Stimulated activated CD8-positive, alpha-beta memory T cell treated with anti-CD3 and anti-CD28 coated beads, Interleukin-7, amount 100 ng/mL, for 48 hours (primary cell): ENCODE measurements at places on chromosomes 4 and X.
A peak's percentile ranks its signal among the peaks of the same experiment; 100 is the strongest.

DNA sequence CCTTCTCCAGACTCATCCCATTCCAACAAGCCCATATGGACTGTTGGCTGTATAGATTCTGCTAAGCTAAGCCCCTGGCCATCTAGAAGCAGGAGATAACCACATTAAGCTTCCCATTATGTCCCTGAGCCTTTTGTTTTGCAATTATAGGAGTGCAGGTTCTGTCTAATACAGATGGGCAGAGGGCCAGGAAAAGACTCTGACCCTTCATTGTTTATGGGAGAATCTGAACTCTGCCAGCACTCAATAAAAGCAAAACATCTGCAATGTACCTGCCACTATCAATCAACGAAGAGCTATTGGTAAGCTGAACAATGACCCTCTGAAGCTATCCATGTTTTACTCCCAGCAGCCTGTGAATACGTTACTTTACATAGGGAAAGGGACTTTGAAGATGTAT is 207.3 kb upstream of the CLNK start:
- DNase-seq, result no peak

DNA sequence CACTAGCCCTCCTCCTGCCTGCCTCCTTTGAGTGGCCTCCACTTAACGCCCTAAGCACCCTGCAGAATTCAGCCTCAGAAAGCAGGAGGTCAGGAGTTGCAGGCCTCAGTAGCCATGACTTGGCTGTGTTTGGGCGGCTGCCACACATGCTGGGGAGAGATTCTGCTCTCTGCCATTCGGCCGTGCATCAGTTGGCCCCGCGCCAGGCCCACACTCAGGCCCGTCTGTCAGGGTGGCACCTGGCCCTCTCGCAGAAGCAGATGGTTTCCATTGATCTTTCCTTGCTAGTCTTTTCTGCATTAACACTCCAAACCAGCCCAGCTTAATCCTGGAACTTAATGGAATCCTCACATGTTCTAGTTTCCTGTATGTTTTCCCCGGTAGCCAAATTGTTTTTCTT is 30.7 kb upstream of the ATP6AP2 start:
- no peak for DNase-seq

- no peak for DNase-seq
Measured at GRCh38 chrX:100407147-100407783, 2.8 kb downstream of the PCDH19 start.

DNA sequence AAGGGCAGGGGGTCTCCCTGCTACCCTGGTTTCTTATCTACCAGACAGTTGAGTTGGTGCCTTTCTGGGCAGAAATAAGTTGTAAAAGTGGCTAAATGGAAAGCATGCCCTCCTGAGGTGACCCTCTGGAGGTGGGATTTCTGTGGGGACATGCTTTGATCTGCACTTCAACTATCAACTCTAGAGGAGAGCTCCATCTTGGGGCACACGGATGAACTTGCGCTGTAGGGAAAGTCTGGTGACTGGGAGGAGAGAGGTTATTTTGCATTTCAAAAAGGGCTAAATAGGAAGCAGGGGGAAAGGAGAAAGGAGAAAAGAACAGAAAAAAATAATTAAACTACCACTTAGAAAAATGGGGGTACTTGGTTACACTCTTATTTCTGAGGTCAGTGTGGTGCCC is 12.7 kb upstream of the RHOXF2B start:
- DNase-seq, result no peak

- no peak for DNase-seq
Measured at GRCh38 chr4:121168446-121169281, 4.5 kb upstream of the TNIP3 start.

GRCh38 chrX:48935301-48935670 is 16.5 kb upstream of the PIM2 start:
- DNase-seq, result no peak

DNA sequence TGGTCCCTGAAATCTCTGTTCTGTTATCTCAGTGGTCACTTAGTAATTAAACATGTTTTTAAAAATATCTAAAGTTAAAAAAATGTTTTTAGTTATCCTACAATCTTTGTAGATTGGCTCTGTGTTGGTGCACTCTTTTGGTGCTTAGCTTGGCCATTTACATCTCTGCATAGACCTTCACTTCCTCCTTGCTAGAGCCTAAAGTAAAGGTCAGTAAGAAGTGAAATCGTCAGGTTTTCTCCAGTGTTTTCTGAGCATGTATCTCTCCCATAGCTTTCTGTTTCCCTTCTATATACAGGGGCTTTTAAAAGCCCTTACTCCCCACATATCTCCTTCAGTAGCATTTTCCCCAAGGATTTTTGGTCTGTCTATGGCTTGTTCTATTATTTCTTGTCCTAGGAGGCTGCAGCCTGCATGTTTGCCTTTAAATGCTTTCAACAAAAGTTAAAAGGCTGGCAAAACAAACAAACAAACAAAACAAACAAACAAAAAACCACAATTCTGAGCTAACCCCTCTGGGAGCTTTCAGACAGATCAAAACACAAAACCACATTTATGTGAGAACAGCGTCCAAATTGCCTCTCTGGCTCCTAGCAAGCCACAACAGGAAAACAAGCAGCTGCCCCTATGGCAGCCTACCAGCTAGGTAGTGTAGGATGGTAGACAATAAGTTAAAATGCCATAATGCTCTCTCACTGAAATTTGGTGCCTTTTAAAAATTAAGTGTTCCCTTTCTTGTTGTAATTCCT is 27.3 kb upstream of the GPRASP2 start:
- no peak for DNase-seq

DNA sequence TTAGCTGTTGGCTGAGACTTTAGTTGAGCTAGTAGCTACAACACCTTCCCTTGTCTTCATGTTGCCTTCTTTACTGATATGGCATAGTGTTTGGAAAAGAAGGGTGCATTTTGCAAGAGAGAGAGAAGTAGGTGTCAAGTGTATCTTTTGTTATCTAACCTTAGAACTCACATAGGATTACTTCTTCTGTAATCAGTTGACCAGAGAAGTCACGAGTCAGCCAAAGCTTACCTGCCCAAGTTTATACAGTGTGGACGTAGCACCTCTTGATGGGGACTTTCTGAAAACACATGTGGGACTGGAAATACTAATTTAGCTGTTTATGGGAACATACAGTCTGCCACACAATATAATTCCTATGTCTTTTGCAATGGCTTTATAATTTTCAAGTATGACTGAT is 56.0 kb downstream of the UGT8 start:
- DNase-seq, result no peak

GRCh38 chr4:92535599-92535998 is 231.8 kb downstream of the GRID2 start:
- no peak for DNase-seq

DNA sequence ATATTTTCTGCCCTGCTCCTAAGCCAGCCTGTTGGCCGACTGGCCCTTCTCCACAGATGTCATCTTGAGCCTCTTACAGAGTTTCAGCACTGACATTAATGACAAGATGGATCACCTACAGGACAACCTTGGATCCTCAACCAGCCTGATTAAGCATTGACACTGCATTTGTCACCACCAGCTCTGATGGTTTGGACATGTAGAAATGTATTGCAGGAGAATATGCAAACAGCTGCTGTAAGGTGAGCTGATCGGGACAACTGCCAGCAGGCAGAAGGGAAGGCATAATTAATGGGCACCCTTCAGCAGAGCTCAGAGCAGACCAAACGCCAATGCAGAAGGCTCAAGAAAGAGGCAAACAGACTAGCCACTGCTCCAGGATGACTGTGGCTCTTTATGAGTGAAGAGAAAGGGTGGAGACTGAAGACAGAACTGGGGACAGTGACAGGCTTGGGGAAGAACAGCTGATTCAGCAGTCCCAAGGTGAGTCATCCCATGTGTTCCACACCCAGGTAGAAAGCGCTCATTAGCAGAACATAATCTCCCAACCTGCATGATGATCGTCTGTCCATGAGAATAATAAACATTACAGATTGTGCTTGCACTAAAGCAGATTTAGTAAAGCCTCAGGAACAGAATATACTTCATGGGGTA is 6.7 kb downstream of the CORIN start:
- DNase-seq, result no peak

DNA sequence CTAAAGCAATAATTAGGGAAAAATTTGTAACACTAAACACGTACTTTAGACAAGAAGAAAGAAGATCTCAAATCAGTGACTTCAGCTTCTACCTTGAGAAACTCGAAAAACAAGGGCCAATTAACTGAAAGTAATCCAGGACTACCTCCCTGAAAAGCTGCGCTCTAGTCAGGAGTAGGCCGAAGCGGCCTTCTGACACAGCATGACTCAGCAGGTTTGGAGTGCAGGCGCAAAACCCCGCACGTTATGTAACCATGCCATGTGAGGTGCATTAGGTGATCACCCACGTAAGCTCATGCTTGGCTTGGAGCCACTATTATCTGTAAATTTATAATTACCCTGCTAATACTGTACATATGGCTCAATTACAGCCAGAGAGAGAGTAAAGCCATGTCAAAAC is 52.8 kb upstream of the CCDC149 start:
- no peak for DNase-seq

DNA sequence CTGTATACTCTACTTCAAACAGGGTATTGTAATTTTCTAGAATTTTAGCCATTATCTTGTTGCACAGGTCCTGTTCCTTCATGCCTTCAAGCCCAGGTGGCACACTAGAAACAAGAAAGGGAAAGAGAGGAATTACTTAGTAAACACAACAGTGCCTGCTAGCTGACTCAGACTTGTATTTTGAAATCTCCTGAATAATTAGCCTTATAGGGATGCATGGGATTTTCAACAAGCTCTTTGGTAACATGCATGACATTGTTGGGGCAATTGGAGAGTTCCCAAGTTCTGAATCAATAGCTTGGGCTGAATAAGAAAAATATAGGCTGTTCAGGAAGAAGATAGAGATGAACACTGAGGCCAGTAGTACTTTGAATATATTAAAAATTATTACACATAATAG is 118.8 kb downstream of the FAM13A start:
- DNase-seq, result no peak

DNA sequence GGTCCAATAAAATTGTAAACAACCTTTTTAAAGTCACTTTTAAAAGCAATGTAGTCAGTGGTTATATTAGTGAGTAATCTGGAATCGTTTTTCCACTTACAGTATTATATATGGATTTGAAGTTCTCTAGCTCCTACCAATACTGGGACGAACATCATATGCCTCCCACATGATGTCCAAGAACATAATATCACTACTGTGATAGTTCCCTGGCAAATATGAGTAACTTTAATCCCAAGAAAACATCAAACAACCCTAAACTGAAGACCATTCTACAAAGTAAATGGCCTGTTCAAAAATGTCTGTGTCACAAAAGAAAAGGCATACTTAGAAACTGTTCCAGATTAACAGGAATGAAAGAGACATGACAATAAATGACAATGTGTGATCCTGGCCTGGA is 53.6 kb upstream of the FGFBP2 start:
- DNase-seq, result no peak

DNA sequence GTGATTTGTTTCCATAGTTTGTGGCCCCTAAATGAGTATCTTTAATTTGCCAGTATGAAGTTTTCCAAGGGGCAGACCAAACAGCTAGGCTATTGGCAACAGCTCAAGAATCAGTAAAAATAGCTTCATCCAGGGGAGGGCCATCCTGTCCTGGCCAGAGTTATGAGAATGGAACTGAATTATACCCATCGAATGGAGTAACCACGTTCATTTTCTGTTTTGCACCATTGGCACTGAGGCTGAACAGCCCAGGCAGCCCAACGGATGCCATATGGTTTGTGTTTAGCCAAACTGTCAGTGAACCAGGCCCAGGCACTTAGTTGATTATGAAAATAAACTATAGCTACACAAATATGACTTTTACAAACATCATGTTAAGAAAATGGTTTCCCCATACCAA is 17.7 kb upstream of the ASB5 start:
- DNase-seq, result no peak

DNA sequence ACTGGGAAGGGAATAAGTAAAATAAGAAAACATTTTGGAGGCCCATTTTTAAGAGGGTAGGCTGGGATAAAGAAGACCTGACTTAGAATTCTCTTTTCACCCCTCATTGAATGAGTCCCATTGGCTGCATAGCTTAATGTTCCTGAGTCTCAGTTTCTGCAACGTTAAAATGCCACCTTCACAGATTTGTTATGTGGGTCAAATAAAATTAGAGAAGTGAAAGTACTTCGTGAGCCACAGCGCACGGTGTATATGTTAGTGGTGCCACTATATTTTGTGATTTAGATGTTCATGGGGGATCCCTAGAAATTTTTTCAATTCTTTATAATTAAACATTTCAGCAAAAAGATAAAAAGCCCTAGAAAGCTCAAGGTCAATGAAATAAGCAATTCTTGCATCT is 109.2 kb upstream of the HS3ST1 start:
- DNase-seq, result no peak

- DNase-seq, result no peak
Measured at GRCh38 chr4:75821216-75821615, 81.0 kb downstream of the PPEF2 start.

- no peak for DNase-seq
Measured at GRCh38 chr4:82784681-82785610, 13.7 kb downstream of the SCD5 start.

GRCh38 chr4:83207497-83208101 is 77.0 kb downstream of the COQ2 start:
- DNase-seq, result no peak

DNA sequence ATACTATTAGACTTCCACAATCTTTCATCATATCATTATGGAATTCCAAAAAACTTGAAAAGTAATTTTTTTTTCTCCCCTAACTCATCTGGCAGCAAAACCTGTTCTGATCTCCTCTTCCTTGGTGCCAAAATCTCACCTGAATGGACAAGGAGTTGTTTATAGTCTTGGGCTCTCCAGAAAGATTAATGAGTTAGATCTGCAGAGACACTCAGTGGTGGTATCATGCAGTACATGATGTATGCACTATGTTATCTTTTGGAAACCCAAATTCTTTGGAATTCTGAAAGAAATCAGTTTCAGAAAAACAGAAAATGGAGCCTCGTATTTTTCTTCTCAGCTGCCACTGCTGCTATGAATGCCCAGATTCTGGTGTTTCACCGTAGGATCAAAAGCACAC is 11.7 kb downstream of the GPM6B start:
- no peak for DNase-seq

- no peak for DNase-seq
Measured at GRCh38 chr4:1880332-1880731, 9.1 kb downstream of the NSD2 start.

DNA sequence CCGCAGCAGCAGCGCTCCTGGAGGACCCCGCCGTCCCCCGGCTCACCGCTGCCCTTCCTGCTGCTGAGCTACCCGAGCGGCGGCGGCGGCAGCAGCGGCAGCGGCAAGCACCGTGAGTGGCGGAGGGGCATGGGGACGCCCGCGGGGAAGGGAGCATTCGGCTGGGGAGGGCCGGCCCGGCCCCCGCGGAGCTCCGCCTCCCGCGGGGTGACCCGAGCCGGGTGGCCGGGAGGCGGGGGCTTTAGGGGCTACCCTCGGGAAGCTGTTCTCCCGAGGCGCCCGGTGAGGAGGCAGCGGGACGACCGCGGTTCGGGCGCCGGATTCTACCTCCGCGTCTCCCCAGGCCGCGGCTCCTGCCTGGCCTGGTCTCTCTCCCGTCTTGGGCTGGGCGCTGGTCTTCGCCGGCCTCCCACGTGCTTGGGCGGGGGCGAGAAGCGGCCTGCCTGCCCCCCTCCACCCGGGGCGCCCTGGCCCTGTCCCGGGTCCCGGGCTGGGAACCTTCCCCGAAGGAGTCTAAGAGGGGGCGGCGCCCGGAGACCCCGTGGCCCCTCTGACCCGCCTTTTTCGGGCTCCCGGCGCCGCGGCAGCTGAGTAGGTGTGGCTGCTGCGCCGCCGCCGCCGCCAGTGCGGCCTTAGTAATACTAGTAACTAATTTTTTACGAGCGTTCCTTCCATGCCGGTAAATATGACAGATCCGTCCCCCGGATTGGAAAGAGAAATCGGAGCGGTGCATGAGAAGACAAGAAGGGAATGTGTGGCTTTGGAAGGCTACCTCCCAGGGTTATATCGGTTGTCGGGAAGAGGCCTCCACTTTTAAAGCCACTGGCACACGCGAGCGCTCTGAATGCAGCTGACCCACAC is 16.4 kb upstream of the RUFY3 start:
- peak; percentile 53 for DNase-seq
